Fibroblast of skin of right biceps (primary cell): ENCODE measurements at places on chromosomes 13 and 19.

GRCh38 chr19:43798546-43799409 is 3.5 kb downstream of the LYPD5 start:
- no peak for DNase-seq

DNA sequence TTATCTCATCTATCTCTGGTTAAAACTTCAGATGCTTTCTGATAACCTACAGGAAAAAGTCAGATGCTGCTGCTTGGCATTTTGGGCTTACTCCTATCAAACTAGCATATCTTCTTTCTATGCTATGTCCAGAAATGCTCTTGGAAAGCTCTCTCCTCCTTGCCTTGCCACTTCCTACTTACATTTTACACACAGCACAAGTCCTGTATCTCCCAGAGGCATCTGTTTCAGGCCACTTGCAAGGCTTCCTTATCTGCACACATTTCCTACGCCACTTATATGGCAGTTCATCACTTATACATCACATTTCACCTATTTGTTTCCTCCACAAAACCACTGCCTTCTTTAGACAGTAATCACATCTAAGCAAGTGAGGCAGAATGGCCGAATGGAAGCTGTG is 220.3 kb downstream of the DNAJC15 start:
- DNase-seq, result no peak

DNA sequence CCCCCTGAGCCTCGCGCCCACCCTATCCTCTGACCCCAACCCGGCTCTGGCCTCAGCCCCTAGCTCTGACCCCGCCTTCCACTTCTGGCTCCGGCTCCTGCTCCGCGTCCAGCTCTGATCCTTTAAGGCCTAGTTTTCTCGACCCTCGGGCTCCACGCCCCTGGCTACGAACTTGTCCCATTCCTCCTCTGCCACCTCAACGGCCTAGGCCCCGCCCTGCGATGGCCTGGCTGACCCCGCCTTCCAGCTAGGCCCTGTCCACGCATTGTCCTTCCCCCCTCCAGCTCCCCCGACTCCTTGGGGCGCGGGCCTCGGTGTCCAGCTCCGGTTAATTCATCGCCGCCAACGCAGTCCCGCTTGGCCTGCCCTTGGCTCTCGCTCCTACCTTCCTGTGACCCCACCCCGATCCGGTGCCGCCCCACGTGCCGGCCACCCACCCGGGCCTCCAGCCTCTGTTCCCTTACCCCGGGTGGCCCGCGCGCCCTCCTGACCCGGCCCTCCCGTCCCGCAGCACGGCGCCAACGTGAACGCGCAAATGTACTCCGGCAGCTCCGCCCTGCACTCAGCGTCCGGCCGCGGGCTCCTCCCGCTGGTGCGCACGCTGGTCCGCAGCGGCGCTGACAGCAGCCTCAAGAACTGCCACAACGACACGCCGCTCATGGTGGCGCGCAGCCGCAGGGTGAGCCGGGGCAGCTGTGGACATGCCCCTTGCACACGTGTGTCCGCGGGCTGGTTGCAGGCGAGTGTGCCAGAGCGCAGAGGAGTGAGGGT is 9.4 kb downstream of the BCL3 start:
- peak; percentile 68 for DNase-seq

DNA sequence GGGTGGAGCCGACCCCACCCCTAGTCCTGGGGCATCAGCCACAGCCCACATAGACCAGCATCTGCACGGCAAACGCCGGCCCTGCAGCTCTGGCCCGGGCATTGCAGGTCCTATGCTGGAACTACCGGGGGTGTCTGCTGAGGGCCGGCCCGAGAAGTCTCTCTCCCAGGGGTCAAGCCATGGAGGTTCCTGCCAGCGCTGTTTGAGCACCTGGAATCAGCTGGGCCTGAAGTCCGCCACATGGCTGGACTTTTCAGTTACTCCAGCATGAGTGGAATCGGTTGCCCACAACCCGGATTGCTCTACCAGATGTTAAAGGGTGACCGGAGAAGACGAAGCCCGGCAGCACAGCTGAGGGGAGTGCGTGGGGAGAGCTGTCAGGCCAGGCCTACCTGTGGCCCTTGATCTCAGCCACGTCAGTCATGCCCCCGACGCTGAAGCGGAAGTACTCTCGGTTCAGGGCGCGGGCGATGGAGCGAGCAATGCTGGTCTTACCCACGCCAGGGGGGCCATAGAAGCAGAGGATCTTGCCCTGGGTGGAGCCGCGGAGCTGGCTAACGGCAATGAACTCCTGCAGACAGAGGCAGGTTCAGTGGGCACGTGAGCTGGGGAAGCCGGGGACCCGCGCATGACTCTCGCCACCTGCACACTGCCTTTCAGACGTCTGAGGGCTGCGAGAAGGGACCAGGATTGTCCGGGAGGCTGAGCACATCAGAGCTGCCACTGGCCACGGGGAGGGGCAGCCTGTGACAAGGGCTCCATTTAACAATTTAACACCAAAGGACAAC is 8.7 kb downstream of the RPL36 start:
- no peak for DNase-seq

DNA sequence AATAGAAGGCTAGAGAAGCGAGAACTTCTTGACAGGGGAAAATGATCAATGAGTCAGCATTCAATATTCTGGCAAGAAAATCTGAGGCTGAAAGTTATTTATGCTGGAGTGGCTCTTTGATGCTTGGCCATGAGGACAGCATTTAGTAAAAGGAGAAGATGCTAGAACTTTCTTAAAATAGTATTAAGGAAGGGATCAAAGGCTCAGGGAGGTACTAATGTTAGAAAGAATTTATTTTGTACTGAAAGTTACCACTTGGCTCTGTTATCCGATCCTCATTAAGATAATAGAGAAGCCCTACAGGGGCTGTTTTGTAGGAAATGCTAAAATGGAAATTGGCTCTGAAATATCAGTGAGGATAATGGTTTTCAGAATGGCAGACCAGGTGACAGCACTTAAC is 1774.6 kb upstream of the PCDH20 start:
- DNase-seq, result peak; percentile 16

DNA sequence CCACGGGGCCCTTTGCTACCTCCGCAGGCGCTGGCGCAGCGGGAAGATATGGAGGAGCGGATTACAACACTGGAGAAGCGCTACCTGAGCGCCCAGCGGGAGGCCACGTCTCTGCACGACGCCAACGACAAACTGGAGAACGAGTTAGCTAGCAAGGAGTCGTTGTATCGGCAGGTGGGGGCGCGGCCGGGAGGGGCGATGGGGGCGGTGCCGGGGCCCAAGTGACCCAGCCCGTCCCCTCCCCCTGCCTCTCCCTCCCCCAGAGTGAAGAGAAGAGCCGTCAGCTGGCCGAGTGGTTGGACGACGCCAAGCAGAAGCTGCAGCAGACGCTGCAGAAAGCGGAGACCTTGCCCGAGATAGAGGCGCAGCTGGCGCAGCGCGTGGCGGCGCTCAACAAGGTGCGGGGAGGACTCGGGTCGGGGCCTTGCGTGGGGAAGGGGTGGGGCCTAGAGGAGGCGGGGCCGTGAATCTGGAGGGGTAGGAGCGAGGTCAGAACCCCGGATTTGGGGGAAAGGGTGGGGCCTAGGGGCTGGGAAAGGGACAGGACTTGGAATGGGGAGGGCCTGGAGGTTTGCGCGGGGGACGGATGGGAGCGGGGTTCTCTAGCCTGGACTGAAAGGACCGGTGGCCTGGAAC is 13.7 kb downstream of the PPFIA3 start:
- DNase-seq, result no peak

GRCh38 chr13:99743094-99743493 is 228.5 kb downstream of the ZIC5 start:
- DNase-seq, result no peak

DNA sequence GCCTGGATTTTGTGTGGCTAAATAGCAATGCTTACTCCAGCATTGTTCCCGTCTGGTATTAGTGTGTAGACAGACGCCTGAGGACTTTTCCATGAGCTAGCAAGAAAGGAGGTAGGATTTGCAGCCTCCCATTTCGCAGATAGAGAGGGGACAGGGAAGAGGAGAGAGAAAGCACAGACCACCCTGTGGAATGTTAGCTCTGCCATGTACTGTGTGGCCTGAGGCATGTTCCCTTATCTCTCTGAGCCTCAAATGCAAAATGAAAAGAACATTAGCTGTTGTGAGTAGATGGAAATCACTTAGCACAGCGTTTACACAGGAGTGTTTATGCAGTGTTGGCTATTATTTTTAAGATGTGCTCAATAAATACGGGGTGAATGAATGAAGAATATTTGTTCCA is 45.5 kb downstream of the OLFM4 start:
- DNase-seq, result no peak
